ENCODE measurements at places on chromosomes 11 and 22.

DNA sequence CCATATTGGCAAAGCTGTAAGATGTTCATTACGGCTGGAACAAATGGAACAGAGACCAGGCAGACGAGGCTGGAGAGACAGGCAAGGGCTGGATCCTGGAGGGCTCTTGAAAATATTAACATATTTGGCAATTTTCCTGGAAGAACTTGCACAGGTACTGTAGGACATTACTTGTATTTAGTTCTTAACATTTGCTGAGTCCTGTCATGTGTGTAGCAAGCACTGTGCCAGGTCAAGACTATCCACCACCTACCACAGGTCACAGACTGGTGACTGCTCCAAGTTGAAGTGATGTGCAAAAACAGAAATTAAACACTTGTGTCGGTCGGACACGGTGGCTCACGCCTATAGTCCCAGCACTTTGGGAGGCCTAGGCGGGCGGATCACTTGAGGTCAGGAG is 58.7 kb upstream of the TNRC6B start:
- DNase-seq: no peak

DNA sequence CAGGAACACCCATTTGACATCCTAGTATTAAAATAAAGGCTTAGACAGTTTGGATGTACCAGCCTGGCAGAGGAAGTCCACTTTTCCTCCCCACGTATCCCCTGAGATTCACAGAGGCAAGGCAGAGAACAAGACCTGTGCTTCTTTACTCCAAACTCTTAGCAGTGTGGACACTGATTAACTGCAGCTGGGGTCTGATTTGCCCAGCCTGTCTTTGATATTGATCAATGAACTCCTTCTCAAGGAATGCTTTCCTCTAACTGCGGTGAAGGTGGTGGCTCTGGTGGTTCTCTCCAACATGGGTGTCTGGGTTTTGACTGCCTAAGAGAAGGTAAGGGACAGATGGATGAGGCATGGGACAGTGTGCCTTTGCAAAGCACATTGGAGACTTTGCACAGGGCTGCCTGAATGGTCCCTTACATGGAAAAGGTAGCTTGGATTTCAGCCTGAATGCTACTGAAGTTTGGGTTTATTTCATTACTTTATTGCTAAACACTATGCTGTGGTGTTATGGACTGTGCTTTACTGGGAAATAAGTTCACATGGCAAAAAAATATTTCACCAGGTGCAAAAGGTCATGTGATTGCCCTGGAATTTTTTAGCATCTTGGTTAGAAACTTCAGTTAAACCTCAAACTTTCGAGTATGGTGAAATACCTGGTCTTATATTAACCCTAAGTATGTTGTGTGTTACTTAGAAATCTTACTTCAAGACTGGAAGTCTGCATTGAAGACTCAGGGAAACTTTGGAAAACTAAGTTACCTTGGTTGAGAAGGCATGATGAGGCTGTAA is 1.8 kb downstream of the GAS2 start:
- no peak for DNase-seq

DNA sequence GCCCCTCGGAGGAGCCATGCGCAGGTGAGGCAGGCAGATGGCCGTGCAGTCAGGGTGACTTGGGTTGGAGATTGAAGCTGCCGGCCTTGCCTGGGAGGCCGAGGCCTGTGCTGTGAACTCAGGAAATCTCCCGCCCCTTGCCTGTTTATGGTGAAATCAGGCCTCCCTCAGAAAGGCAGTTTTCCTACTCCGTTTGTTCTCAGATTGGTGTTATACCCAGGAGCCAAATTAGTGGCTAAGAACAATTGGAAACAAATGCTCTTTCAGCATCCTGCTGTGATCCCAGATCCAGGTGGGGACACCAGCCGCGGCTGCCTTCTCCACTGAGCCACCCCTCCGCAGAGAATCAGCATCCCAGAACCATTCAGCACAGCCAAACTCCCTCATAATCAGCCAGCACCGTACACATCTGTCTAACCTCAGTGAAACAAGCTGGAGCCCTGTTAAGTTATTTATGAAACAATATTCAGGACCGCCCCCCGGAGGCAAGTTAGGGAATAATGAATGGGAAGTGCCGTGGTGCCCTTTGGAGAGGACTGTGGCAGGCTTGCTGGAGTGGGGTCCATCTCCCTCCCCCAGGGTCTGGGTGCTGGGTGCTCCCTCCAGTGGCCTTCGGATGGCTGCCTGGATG is 60.0 kb downstream of the PKNOX2 start:
- no peak for DNase-seq

DNA sequence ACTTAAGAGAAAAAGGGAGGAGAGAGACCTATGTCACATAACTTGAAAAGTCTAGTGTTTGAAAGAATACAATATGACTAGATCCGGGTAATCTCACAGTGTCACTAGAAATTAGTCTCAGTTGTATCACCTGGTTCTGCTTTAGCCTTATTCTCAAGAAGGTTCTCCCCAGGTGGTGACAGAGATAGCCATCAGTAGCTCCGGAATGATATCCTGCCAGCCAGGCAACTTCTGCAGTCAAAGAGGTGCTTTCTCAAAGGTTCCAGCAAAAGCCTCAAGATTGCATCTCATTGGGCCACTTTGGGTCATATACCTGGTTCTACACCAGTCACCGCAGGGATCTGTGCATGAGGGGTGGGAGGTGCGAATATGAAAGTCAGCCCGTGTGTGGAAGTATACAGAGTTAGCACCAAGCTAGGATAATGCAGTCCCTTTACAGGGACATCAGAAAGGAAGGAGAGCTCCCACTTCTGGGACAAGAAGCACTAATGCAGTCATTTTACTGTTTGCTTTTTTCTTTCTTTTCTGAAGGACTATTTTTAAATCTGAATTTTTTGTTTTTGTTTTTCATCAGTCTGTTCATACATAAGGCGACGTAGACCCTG is 61.1 kb downstream of the CYB5R2 start:
- DNase-seq: no peak
